ENCODE measurements at places on chromosomes 2 and 18.

DNA sequence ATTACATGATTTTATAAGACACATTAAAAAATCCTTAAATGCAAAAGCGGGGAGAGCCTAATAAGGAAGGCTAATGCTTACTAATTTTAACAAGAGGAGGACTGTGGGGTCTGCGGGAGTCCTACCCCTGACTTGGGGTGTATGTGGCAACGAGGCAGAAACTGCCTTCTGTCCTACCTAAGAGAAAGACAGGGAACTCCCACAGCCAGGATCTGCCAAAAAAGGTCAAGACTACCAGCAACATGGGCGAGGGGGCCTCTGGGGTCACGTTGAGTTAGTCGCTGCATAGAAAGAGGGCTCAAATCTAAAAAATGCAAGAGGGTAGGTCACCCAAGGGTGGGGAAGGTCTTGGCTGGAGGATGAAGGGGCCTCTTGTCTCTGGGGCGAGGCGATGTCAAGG, 529 bp upstream of the AMER3 start:
- DNase-seq, result no peak

DNA sequence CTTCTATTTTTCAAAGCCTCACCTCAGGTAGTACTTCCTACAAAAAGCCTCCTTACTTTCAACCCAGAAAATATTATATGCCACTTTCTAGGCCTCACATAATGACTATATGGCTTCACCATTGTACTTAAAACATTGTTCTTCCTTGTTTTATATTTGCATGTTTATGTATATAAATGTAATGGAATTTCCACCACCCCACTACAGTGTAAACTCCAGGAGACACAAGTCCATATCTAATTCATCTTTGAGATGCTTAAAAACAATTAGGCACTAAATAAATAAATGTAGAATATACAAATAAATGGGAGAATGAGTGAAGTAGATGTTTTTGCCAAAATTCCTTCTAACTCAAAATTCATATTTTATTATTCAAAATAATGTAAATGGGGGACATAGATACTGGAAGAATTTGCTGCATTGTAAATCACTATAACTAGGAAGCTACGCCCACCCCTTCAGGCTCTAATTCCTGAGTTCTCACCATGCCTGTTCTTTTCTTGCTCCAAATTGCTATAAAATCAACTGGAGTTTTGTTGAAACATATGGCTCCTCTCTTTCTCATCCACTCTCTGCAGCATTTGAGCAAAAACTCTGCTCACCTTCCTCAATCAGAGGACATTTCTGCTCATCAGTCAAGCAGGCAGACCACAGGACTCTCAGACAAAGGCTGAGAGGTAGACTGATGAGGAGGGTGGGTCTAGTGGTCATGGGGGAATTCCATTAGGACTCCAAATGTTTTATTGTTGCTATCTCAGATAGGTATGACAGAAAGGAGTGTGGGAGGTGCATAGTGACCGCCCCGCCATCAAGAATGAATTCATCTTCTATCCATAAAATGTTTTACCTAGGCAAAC, 243.0 kb downstream of the HNMT start:
- DNase-seq, result no peak

- DNase-seq, result no peak
Measured at GRCh38 chr18:50247561-50247960, 18.7 kb downstream of the CFAP53 start.

DNA sequence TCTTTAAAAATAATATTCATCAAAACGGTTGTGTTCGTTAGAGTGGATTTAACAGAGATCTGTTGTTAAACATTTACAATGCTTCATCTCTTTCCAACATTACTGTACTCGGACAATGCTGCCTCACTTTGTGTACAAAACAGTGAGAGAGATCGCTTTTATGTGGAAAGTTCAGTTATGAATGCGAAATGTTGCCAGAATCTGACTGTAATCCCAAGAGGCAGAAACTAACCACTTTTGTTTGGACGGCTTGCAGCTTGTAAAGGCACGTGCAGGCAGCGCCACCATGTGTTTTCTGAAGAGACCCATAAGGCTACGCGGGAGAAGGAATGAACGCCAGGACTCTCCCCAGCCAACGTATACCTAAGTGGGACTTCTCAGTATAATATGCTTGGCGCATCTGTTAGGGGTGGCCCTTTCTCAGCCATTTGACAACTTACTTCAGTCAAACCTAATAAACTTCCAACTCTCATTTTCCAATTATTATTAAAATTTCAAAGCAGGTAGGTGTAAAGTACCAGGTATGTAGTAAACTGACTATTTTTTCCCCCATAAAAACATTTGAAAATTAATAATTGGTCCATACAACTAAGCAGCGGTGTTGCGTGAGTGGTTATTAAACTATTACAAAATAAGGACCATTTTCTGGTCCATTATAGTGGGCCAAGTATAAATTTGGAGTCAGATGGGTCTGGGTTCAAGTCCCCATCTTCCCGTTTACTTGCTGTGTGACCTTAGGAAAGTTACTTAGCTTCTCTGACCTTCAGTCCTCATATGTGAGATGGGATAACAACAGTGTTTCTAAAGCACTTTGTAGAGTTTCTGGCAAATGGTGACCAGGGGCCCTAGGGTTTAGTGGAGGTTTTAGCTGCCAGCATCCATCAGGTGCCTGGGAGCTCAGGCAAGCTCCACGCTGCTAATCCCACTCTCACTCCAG, 5.6 kb upstream of the NAPG start:
- DNase-seq, result no peak

DNA sequence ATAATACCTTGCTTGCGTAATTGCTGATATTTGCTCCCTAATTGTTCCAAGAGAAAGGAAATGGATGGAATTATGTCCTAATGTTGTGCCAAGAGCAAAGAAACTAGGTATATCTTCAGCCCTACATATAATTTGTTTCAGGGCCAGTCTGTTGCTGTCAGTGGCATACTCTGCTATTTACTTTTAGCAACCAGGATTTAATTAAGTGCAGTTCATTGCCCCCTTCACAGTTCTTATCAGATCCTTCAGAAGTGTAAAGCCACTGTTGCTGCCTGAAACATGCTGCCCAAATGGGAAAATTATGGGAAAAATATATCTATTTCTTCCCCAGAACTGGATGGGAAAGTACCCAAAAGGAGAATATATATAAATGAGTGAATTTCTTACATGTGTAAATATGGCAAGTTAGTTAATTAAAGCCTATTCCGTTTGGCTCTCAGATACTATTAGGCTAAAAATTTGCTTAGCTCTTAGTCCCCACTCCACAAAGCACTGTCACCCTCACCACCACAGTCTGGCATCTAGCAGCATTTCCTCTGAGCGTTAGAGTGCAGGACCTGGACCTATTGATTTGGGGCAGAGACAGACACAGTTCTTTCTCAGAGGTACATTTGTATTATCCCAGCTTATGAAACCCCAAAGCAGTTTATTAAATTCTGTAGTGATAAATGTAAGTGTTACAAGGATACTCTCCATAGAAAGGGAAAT, 72.8 kb upstream of the DTNA start:
- DNase-seq, result no peak

DNA sequence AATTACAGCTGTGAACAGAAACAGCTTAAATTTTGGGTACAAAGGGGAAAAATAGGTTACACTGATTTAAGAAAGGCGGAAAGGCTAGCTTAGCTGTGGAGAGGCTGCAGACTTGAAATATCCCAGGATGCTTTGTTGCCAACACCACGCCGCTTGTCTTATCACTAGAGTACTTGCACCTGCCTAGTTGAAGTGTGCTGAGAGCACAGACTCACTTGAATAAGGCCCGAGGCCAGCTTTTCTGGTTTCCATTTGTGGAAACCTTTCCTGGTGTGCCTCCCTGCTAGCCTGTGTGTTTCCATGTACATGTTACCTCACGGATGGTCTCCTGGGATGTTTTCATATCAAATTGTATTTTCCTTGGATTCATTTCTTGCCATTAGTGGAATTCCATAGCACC, 3.2 kb downstream of the CABLES1 start:
- no peak for DNase-seq

GRCh38 chr2:134429886-134430285, 176.0 kb downstream of the MGAT5 start:
- DNase-seq, result no peak

GRCh38 chr2:46563186-46563585, 83.8 kb downstream of the TMEM247 start:
- DNase-seq, result no peak

DNA sequence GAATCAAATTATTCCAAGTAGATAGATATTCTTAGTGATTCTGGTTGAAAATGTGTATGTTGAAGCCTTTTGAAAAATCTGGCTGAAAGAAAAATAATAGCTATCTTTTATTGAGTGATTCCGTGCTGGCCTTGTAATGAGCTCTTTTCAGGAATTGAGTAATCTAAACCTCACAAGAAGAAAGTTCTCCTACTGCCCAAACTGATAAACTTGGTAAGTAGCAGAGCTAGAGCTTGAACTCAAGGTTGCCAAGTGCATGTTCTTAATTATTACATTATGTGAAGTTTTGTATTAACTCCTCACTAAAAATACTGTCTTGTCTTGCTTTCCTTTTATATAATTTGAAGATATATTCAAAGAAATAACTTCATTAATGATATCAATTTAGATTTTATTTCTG, 1.6 kb upstream of the PPP1R1C start:
- DNase-seq, result no peak

GRCh38 chr2:188016917-188017316, 274.8 kb upstream of the GULP1 start:
- no peak for DNase-seq

DNA sequence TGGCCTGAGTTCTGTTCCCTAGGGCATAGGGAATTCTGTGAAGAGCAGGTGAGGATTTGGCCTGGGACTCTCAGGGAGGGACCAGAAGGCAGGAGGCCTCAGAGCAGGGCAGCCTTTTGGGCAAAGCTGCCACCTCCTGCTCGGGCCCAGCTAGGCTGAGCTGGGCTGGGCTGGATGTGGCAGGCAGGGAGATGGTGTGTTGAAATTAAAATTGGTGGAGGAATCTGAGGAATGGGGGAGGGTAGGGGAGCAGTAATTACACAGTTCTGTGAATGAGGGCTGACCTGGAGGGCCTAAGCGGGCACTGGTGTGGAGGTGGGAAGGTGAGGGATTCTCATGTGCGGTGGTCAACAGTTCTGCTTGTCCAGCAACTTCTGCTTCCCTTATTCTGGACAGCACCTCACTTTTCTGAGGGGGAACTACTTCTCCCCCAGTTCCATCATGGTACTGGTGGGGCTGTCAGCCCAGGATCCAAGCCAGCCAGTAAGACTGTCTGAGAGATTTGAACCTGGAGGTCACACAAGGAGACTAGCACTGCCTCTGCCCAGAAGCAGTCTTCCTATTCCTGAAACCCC, 22.0 kb upstream of the ASPRV1 start:
- DNase-seq, result no peak

DNA sequence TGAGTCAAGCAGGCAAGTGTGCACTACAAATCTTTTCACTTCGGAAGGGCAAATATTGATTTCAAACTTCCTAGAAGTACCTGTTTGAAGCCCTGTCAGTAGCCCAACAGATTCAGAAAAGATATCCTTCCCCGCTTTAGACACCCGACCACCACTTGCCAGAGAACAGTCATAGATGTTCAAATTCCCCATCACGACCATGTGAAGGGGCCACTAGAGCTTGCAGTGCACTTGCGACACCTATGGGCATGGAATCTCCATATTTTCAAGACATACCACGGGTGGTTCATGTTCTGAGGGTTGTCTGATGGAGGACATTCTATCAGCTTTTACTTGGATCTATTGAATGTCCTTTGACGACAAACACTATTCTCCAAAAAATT, 23.8 kb downstream of the GNLY start:
- no peak for DNase-seq

GRCh38 chr2:151098841-151099240, 162.8 kb downstream of the RBM43 start:
- DNase-seq, result no peak

DNA sequence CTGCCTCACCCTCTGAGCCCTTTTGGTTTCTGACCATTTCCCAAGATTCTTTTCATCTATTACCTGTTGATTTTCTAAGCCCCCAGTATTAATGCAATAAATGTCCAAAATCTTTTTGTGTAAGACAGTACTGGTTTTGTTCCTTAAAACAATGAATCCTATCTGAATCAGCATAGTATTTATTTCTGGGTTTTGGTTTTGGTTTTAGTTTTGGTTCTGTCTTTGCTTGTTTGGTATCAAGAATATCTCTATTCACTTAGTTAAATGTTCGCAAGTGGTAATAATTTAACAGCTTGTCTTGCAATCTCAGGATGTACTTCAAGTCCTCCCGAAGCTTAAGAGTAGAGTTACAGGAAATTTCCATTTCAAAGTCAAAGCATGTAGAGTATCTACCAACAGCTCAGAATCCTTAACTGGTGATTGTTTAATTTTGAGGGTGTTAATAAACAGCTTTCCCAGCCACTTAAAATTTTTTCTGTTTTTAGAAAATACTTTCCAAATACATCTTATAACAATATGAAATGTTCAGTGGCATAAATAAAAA, 67.7 kb upstream of the NEDD4L start:
- no peak for DNase-seq

GRCh38 chr2:136693966-136694365, 71.4 kb upstream of the THSD7B start:
- no peak for DNase-seq

DNA sequence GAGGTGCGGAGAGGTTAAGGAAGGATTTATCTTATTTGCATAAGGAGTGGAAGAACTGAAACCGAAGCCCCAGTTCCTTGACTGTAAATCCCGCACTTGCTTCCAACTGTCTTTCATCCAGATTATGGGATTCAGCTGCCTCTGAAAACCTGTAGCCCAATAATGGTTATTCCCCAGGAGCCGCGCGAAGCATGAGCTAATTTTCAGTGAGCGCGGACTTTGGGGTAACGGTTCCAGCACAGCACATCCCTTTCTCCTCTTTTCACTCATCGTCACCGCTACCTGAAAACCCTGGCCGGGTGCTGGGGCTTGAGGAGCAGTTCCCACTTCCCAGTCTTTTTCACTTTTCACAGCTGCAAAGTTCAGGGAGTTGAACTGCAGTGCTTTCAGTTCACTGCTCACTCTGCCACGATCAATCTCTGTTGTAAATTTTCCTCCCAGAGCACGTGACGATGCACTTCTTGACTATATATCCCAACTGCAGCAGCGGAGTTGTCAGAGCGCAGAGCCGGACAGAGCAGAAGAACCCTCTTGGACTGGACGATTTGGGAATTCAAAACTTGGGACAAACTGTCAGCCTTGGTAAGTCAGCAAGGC, at the start of gene KCNE4:
TSS of gene KCNE4 (plus strand) at position 498 of the 597 bp plus-strand sequence. CDS start 641 bp downstream, outside the sequence.
- no peak for DNase-seq

- DNase-seq, result no peak
Measured at GRCh38 chr2:10878268-10878915, 33.3 kb upstream of the KCNF1 start.

GRCh38 chr2:20650393-20650876, 463 bp downstream of the HS1BP3 start:
- no peak for DNase-seq

Data from activated T-helper 1 cell treated with anti-CD3 and anti-CD28 coated beads, Interleukin-2, amount 50 U/mL, for 16 hours (primary cell).